ENCODE measurements at places on chromosomes 6 and 20. TPM values are rescaled to one million over a fixed set of nuclear protein-coding genes. Genes with fewer than 3 reads are reported as not detected.

Gene MICB
- 0.41 TPM for total RNA-seq

Gene TRIM31
- not detected for total RNA-seq

Gene SOBP
- total RNA-seq: 42.4 TPM

Gene EMILIN3
- total RNA-seq: 1.6 TPM

Gene ADGRB3
- total RNA-seq: 158 TPM

Gene TCF21
- total RNA-seq: not detected
